ENCODE measurements at places on chromosomes 3 and 15. TPM values are rescaled to one million over a fixed set of nuclear protein-coding genes. Genes with fewer than 3 reads are reported as not detected.

P2RY12 gene
- not detected for total RNA-seq

NEO1 gene
- total RNA-seq: 16.2 TPM

GXYLT2 gene
- 29.0 TPM for total RNA-seq

GCNT3 gene
- not detected for total RNA-seq

SSUH2 gene
- not detected for total RNA-seq

SLC6A11 gene
- not detected for total RNA-seq

FETUB gene
- not detected for total RNA-seq

EXD1 gene
- not detected for total RNA-seq

PARL gene
- 58.1 TPM for total RNA-seq

SHF gene
- 15.4 TPM for total RNA-seq

KIF9 gene
- total RNA-seq: 2.8 TPM

PLCB2 gene
- total RNA-seq: not detected

VILL gene
- total RNA-seq: 5.5 TPM

TEX55 gene
- total RNA-seq: not detected

EHHADH gene
- 4.1 TPM for total RNA-seq

Data from epithelial cell of alveolus of lung (primary cell).